ENCODE measurements at places on chromosomes 12 and 14. TPM values are rescaled to one million over a fixed set of nuclear protein-coding genes. Genes with fewer than 3 reads are reported as not detected.

GRCh38 chr12:13230500-13230899 is 34.0 kb downstream of the EMP1 start:
- no peak for DNase-seq

- no peak for DNase-seq
Observed at GRCh38 chr12:54565986-54566544, 16.7 kb downstream of the PDE1B start.

DNA sequence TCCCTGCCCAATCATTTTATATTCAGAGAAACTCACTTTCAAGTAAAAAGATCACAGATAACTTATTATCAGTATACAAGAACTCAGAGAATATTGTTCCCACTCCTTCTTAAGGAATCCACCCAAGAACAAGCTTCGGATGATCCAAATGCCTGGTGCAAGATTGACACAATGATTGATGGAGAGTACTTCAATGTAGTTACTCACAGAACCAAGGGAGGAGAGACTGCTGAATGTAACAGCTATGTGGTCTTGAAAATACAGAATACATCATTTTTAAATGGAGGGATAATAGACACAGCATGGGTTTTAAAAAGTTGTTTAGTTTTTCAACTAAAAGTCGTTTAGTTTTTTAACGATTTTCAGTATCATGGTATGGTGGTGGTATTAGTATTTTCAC is 38.4 kb upstream of the SELPLG start:
- no peak for DNase-seq

The TMEM253 gene
- 0.75 TPM for polyA plus RNA-seq

- DNase-seq, result no peak
Observed at GRCh38 chr12:24270464-24270863, 321.0 kb upstream of the SOX5 start.

- no peak for DNase-seq
Observed at GRCh38 chr12:52558781-52559445, 6.0 kb upstream of the KRT71 start.

- DNase-seq, result no peak
Observed at GRCh38 chr14:69580009-69580577, 5.4 kb upstream of the CCDC177 start.

The AVPR1A gene
- polyA plus RNA-seq, result not detected

Data from BJ (cell line).